Activated CD4-positive, alpha-beta T cell treated with anti-CD3 and anti-CD28 coated beads, Interleukin-2, amount 50 U/mL, for 24 hours (primary cell): ENCODE measurements at places on chromosomes 4 and X.

- no peak for DNase-seq
Measured at GRCh38 chrX:152520653-152521052, 69.5 kb upstream of the GABRA3 start.

GRCh38 chr4:74166135-74166534 is 8.2 kb downstream of the MTHFD2L start:
- DNase-seq: no peak

- no peak for DNase-seq
Measured at GRCh38 chr4:100288161-100288560, 97.9 kb upstream of the DDIT4L start.

- no peak for DNase-seq
Measured at GRCh38 chr4:30559481-30559880, 160.7 kb upstream of the PCDH7 start.

GRCh38 chr4:138263247-138263816 is 21.2 kb upstream of the SLC7A11 start:
- no peak for DNase-seq

- no peak for DNase-seq
Measured at GRCh38 chr4:61211781-61212180, 11.7 kb downstream of the ADGRL3 start.

GRCh38 chr4:70895405-70895804 is 6.8 kb upstream of the MOB1B start:
- DNase-seq: no peak

- DNase-seq: no peak
Measured at GRCh38 chr4:93267747-93268146, 560.8 kb upstream of the ATOH1 start.

DNA sequence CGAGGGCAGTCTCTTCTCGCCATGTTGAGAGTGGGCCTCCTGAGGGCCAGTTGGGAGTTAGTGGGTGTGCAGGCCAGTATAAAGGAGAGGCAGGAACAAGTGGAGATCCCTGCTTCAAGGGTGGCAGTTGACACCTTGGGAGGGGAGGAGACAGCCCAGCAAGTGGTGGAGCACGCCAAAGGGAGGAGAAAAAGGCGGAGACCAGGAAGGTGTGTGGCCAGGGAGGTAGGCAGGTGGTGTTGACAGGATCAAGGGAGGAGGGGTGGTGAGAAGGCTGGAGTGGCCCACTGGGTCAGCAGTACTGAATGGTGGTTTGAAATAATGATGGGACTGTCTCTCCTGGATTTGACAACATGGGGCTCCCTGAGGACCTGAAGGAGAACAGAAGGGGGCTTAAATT is 32.6 kb downstream of the ZNF185 start:
- no peak for DNase-seq

GRCh38 chr4:124105212-124105611 is 607.3 kb downstream of the ANKRD50 start:
- DNase-seq: no peak

DNA sequence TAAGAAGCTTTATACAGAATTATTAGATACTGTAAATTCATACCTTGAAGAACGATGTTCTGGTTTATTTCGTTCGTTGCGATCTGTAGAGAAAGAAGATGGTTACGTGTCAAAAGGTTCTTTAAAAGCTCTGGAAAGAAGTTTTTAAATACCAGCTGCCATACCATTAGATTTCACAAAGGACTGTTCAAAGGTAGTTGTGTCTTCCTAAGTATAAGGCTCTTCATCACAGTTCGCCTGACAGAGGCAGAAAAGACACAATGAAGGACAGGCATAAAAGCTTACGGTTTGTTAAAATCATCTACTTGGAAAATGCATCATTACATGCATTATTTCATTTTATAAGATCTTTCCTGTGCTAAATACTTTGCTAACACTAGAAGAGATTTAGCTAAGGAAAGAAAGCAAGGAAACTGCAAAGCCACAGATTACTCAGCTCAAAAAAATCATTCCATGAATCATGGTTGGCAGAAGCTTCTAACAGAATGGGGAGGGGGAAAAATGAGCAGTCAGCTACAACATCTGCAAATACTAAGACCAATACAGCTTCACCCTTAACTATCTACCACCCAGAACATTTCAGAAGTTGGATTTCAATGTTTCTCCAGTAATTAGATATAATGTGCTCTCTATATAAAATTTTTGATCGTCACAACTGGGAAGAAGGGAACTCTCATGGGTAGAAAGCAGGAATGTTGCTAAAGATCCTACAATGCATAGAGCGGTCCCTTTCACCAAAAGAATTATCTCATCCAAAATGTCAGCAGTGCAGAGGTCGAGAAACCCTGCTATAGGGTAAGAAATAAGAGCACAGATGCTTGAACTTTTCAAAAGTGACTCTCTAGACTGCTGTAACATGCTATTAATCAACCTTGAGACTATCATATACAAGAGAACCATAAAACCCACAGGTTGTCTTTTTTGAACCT is 50.7 kb upstream of the PRSS48 start:
- DNase-seq: no peak

- DNase-seq: no peak
Measured at GRCh38 chr4:9946170-9946569, 75.1 kb downstream of the SLC2A9 start.

- DNase-seq: no peak
Measured at GRCh38 chr4:110869114-110869513, 246.2 kb upstream of the PITX2 start.

DNA sequence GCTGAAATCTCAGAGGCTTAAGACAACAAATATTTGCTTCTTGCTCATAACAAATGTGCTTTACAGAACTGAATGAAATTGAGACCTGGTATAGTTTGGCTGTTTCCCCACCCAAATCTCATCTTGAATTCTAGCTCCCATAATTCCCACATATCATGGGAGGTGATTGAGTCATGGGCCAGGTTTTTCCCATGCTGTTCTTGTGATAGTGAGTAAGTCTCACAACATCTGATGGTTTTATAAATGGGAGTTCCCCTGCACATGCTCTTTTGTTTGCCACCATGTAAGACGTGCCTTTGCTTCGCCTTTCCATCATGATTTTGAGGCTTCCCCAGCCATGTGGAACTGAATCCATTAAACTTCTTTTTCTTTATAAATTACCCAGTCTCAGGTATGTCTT is 221.1 kb upstream of the DIPK2B start:
- DNase-seq: no peak

GRCh38 chrX:989959-990510 is 222.4 kb downstream of the CRLF2 start:
- DNase-seq: peak; percentile 6

DNA sequence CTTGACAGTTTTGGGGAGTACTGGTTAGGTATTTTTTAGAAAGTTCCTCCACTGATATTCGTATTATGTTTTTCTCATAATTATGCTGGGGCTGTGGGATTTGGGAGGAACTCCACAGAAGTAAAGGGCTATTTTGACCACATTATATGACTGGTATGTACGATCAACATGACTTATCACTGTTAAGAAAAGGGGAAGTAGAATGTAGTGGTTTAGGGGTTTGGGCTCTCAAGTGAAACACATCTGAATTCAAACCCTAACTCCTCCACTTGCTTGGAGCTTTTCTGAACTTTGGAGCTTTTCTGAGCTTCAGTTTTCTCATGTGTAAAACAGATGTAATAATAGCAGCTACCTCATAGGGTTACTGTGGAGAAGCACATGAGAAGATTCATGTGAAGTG is 96.4 kb upstream of the C1GALT1C1 start:
- no peak for DNase-seq
